ENCODE measurements at places on chromosomes 1 and 21. TPM values are rescaled to one million over a fixed set of nuclear protein-coding genes. Genes with fewer than 3 reads are reported as not detected.

VASH2 gene
- not detected for total RNA-seq

MARK1 gene
- 0.32 TPM for total RNA-seq

TMPRSS2 gene
- total RNA-seq = not detected

RGS16 gene
- 3.9 TPM for total RNA-seq

EPHA2 gene
- total RNA-seq = 298 TPM

LAMC1 gene
- total RNA-seq = 412 TPM

GSTM3 gene
- 16.8 TPM for total RNA-seq

OR2L13 gene
- total RNA-seq = not detected

METTL25B gene
- 13.2 TPM for total RNA-seq

FNDC10 gene
- 0.94 TPM for total RNA-seq

OLFML2B gene
- total RNA-seq = 0.13 TPM

DMBX1 gene
- not detected for total RNA-seq

MTARC1 gene
- total RNA-seq = 3.8 TPM

Measured in bladder microvascular endothelial cell (primary cell).